ENCODE measurements at places on chromosomes 3 and 15.

- DNase-seq, result no peak
Observed at GRCh38 chr15:75921732-75922703, 18.3 kb downstream of the FBXO22 start.

DNA sequence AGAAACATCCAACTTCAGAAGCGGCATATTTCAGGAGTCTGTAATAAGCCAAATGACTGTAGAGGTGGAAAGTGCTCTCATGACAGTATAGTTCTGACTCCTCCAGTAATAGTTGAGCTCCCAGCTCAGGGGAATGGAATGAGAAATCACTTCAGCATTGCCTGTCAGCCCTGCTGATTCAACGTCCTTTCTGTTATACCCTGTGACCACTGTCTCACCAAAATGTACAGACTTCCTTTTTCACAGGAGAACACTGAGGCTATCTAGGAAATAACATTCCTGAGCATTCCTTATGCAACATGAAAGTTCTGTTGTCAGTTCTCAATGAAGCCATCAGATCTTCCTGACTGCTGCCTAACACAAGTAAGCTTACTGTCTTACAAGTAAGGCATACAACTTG, 284.5 kb upstream of the MME start:
- DNase-seq, result no peak

GRCh38 chr3:196348698-196349097, 10.5 kb upstream of the TM4SF19 start:
- DNase-seq, result no peak

DNA sequence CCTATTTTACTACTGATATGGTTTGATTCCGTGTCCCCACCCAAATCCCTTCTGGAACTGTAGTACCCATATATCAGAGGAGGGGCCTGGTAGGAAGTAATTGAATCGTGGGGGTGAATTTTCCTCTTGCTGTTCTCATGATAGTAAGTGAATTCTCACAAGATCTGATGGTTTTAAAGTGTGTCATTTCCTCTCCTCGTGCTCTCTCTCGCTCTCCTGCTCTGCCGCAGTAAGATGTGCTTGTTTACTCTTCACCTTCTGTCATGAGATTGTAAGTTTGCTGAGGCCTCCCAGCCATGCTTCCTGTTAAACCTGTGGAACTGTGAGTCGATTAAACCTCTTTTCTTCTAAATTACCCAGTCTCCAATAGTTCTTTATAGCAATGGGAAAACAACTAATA, 81.2 kb upstream of the ZBTB20 start:
- no peak for DNase-seq

DNA sequence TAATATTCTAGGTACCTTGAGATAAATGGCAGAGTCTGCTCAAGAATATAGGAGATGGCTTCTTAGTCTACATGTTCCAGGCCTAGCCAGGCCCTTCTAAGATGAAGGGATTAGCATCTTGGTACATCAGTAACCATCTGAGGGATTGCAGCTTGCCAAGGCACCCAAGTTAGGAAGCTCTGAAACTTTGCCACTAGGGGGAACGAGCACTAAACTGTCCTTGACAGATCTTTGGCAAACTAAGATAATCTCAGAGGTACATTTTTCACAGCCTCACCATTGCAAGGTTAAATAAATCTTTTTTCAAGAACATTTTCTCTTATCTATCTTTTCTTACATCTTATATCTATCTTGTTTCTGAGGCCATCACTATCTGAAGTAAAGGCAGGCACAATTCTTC, 351.2 kb downstream of the RAP2B start:
- no peak for DNase-seq

DNA sequence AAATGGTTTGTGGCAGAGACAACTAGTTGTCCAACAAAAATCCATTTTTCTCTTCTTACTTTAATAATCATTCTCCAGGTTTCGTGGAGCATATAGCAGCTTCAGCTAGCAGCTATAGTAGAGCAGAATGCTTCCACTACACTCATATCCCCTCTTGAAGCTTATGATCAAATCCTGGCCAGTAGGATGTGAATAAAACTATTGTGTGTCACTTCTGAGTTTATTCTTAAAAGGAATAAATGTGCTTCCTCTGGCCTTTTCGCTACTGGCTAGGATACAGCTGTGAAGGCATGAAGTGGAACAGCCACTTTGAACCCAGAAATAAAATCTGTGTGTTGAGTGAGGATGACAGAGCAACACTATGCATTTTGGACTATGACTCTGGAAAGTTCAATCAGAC, 7.8 kb upstream of the CPOX start:
- no peak for DNase-seq

DNA sequence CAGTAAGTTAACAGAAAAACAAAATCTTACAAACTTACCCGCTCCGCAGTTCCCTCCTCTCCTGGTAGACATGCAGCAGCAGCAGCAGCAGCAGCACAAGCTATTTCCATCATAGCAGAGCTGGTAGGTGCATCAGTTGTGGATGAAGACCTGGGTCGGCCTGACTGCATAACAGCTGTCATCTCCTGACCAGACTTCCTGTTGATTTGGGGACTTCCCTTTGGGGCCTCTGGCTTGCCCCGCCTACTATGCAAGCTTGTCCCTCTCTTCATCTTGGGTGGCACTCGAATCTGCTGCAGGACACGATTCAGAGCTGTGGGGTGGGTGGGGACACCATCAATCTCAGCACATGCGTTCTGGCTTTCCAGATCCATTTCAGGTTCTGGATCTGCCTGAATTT, 65.7 kb downstream of the TMCC1 start:
- no peak for DNase-seq

DNA sequence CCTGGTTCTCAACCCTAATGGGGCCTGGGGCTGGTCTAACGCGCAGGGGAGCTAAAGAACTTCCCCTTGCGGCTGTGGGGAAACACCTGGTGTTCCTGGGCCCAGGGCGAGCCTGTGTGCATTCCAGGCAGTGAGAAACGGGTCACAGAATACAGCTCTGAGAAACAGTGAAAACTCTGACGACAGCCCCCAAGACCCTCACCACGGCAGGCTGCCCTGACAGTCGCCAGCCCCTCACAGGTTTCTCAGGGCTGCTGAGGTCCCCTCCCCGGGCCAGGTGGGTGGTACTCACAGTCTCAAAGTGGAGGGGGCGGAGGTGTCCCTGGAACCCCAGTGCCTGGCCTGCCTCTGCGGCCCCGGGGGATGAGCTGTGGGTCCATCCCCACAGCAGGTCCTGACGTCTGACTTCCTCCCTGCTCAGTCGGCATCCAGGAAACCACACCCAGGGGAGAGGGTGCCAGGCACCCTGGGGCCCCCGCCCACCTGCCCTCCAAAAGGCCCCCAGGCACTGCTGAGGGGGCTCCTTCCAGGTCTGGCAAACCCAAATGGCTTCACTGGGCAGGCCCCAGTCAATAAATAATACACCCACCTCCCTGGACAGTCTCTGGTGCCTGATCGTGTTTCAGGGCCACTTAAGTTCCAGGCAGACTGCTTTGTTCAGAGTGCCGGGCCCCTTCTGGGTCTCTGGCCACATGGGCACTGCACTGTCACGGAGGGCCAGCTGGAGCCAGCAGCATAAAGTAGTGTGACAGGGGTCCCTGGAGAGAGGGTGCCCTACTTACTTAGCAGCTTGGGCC, 57.7 kb downstream of the IQSEC1 start:
- no peak for DNase-seq

DNA sequence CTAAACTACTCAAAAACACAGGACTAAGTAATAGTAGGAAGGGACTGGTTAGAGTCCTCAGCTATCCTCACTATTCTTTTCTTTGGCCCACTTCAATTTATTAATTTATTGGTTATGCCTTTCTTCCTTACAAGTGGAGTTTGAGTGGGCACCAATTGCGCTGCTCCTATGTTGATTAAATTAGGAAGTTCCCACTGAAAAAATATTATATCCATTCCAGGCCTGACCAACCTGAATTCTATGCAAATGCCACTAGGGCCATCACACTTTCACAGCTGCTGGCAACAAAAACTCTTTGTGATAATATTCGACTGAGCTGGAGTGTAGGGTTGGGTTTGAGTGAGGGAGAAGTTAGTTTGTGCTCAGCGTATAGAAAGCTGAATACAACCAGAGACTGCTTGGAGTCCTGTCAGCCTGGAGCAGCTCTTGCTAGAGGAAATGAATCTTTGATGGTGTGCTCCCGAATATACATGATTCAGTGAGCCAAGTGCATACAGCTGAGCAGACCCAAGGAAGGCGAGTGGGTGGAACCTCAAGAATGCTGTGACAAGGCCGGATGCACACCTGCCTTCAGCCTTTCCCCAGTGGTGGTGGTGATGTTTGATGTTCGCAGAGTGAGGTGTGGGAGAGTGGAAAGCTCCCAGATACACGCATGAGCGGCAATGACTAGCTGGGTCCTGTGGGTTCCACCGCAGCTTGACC, 1.5 kb downstream of the ARHGEF3 start:
- DNase-seq, result peak; percentile 57

DNA sequence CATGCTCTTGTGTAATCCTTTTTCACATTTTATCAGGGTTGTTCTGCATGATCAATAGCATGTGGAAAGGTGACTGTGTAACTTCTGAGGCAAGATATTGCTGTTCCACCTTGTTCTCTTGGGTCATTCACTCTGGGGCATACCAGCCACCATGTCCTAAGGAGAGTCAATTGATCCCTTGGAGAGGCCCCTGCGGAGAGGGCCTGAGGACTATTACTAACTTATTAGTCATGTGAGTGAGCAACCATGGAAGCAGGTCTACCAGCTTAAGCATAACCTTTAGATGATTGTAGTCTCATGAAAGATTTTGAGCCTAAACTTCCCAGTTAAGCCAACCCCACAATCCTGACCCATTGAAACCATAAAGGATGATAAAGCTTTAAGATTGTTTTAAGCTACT, 22.0 kb upstream of the COL6A5 start:
- DNase-seq, result no peak

- no peak for DNase-seq
Observed at GRCh38 chr15:76208084-76208785, 103.0 kb downstream of the ETFA start.

GRCh38 chr3:49826016-49826415, 12.3 kb upstream of the UBA7 start:
- DNase-seq, result no peak

Data from activated naive CD8-positive, alpha-beta T cell treated with anti-CD3 and anti-CD28 coated beads, Interleukin-2, amount 50 U/mL, for 16 hours (primary cell).